IMR-90 (cell line): ENCODE measurements at places on chromosomes 5 and 9. TPM values are rescaled to one million over a fixed set of nuclear protein-coding genes. Genes with fewer than 3 reads are reported as not detected.
A peak's percentile ranks its signal among the peaks of the same experiment; 100 is the strongest.

The SOHLH1 gene
- total RNA-seq: not detected in 2 replicates

DNA sequence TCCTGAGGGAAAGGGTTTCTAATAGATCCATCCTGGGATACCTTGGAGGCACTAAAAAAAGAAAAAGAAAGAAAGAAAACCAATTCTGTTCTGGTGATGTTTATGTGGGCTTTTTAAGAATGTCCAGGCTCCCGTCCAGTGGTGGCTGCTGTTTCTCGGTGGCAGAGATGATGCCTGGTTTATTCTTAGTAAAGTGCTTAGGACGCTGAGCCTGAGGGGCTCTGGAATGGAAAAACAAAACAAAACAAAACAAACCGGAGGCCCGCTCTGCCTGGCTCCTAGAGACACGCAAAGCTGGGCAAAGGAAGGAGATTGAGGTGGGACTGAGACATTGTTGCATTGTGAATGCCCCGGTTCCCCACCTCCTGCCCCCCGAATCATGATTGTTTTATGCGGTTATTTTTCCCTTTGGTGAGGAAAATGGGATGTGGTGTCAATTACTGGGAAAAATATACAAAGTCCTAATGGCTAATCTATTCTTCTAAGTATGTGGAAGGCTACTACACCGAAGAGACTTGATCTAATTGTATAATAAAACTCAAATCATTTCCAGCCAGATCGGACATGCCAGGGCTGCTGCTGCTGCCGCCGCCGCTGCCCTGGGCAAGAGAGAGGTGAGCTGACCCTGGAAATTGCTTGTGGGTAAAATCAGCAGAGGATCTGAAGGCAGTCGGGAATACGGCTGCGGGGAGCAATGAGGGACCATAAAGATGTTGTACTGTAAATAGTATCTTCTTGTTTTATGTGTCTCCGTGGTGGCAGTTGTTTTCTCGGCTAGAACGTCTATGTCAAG is 644.9 kb downstream of the CCDC171 start:
- peak; percentile 44 for DNase-seq

DNA sequence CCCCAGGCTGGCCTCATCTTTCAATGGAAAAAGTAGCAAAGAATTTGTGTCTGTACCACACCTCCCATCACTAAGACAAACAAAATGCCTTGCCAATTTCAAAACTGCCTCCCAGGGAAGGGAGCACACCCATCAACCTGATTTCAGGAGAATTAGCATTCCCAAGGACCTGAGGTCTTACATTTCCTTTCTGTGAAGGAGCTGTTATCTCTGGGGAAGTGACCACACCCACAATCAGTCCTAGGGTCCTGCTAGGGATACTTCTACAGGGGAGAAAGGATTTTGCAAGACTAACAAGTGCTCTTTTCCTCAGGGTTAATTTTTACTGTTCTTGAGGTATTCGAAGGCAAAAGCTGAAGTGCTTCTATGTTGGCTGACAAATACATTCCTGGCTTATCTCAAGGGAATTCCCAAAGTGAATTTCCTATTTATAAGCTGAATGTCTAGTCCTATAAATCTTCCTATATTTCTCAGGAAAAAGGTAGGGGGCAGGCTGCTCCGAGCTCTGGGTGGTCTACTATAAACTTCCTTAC is 97.4 kb upstream of the ITGA1 start:
- peak; percentile 65 for DNase-seq

- no peak for DNase-seq
Measured at GRCh38 chr9:133685653-133686609, 49.8 kb downstream of the DBH start.

GRCh38 chr5:177296581-177296980 is 6.9 kb downstream of the RAB24 start:
- no peak for DNase-seq

The MSX2 gene
- 1.9 and 2.2 TPM in 2 replicates for total RNA-seq

DNA sequence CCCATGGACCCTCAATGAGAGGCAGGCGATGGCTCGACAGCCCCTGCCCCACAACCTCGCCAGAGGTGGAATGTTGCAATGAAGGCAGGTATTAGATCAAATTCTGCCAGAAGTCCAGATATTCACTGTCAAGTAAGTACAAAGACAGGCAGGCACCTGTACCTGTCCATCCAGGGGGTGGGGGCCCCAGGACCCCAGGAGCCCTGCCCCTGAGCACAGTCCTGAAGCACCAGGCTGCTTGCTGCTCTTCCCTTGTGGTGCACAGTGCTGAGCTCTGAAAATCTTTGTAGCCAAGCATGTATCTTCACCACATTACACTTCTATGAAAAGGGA is 26.2 kb upstream of the HMCN2 start:
- no peak for DNase-seq

DNA sequence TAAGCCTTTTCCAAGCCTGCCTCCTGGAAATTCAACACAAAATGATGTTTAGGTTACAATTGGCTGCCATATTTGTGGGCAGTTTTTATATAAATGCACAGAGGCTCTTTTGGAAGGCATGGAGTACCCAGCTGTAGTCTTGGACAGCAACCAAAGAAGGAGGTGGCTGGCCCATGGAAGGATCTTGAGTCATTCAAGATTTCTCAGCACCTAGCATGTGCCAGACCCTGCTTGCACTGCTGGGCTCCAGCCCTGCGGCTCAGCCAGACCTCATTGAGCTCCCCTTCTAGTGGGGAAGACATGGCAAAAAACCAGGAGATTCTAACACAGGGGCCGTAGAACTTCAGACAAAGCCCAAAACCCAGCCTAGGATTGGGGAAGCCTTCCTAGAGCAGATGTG is 22.1 kb downstream of the JADE2 start:
- peak; percentile 93 for DNase-seq

GRCh38 chr5:90477073-90477472 is 2.4 kb downstream of the POLR3G start:
- no peak for DNase-seq

- no peak for DNase-seq
Measured at GRCh38 chr9:131732636-131733289, 7.1 kb downstream of the RAPGEF1 start.

DNA sequence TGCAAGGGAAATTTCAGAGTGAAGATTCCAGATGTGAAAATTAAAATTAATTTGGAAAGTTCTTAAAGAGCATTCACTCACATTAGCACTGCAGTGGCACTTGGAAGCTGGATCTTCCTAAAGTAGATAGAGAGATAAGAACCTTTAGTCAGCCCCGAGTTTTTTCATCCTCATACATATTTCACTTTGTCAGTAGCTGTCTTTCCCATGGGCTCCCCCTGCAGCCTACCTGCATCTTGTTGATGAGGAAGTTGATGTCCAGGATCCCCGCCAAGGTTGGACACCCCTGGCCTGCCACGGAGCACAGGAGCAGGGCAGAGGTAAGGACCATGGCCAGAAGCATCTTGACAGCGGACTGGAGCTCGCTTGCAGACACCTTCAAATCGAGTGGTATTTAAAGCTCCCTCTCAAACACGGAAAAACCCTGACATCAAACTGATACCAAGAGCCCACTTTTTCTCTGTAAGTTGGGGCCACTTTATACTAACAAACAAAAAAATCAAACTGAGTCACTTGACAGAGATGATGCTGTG is at the start of gene IL9:
IL9 (minus strand) TSS at position 368 of the 533 bp plus-strand sequence; CDS start at position 343, 25 bp downstream.
- DNase-seq: no peak

GRCh38 chr5:142866563-142867275 is 96.5 kb downstream of the ARHGAP26 start:
- peak; percentile 73 for DNase-seq
